ENCODE measurements at places on chromosomes 1 and 21. TPM values are rescaled to one million over a fixed set of nuclear protein-coding genes. Genes with fewer than 3 reads are reported as not detected.

The KIAA1614 gene
- total RNA-seq = 0.50 TPM

DNA sequence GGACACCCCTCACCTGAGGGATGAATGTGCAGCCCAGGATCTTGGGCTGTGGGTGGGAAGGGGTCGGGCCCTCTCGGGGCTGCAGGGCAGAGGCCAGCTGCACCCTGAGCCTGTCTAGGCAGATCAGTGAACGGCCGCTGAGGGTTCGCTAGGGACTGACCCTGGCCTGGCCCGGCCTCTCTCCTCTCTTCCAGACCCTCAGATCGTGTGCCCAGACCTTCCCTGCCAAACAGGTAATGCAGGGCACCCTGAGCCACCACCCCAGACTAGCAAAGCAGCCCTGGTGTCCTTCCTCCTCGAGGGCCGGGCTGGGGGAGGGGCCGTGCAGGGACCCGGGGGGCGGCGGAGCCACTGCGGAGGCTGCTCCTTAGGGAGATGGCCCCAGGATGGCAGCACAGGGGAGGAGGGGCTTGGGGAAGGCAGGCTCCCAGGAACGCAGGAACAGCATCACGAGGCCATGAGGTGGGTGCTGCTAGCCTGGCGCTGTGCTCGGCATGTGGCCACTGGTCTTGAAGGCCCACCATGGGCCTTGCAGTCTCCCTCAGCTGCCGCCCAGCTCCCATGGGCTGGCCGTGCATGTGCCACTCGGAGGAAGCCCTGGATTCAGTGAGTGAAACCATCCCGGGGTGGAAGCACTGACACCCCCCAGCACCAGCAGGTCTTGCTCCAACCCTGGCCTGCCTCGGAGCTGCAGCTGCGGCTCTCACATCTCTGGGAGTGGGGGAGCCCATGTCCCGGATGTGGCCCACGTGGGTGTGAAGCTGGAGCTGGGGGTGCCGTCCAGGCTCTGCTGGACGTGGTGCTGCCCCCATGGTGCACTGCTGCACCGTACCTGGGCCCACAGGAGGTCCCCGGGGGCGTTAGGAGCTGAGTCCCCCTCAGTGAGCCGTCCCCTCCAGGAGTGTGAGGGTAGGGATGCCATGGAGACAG lies 28.7 kb downstream of the COL6A2 start:
- DNase-seq = peak; percentile 34

- no peak for DNase-seq
Measured at GRCh38 chr21:17455028-17455353, 57.9 kb upstream of the CXADR start.

DNA sequence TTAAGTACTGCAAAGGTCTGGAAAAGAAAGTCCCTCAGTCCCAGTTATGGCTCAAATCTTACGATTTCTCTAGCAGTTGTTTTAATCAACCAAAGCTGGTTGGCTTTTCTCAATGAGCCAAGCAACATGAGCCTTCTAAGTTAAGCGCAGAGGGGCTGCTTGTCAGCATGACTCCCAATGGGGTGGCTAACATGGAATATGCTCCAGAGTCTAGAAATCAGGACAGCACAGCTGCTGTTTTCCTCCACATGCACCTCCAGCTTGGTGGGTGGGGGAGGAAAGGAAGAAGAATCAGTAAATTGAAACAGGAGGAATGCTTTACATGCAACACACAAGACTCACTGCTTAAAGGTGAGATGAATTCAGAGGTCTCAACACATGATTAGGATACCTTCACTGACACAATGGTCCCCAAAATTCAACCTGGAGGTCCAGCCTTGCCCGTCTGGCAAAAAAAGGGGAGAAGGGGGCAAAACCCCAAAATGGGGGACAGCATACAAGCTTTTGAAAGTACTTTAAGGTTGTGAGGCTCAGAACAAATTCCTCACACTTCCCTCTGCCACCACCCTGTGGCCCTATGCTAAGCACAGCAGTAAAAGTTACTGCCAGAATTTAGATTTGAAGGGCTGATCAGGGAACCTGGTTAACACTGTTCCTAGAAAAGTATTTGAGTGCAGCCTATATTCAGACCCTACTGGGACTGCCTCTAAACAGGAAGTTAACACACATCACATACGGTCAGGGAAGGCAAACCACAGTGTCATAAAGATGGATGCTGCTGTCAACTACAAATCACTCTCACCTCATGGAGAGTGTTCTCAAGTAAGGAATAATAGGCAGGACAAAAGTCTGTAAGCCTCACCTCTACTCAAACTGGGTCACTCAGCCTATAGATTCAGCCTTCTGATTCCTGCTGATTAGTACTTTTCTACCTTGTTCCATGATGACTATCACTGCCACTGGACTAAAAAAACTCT lies 2.6 kb downstream of the GATAD2B start:
- DNase-seq = no peak

- peak; percentile 57 for DNase-seq
Measured at GRCh38 chr1:11929849-11930248, 3.6 kb upstream of the KIAA2013 start.

GRCh38 chr1:179590671-179591070 lies 961 bp upstream of the TDRD5 start:
- no peak for DNase-seq

DNA sequence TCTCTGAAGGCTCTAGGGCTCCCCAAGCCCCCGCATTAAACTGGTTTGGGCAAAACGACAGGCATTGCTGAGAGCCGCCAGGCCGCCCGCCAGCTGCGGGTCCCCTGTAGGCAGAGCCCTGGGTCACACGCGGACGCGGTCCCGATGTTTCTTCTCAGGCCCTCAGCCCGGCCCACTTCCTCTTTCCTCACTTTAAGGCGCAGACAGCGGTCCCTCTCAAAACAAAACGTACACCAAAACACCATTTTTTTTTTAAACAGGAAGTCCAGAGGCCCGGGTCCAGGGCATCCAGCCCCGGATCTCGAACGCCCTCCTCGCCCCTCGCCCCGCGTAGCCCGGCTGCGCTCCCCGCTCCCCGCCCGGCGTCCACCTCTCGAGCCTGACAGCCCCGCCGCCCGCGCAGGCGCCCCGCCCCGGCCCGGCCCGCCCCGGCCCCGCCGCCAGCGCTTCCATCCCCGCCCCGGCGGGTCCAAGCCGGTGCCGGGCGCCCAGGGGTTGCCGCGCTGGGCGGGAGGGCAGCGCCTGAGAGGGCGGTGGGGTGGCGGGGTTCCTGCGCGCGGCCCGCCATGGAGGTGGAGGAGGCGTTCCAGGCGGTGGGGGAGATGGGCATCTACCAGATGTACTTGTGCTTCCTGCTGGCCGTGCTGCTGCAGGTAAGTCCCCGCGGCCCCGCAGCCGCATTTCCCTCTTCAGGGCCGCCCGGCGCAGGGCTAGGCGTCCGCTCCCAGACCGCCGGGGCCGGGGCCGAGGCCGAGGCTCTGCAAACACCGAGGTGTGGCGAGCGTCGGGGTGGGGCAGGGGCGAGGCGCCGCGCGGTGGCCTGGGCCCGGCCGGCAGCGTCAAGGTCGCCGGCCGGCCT lies at the start of gene SLC22A15:
Gene SLC22A15 (plus strand): TSS at position 452 of the 859 bp plus-strand sequence. CDS start 115 bp downstream, at position 567.
- DNase-seq = peak; percentile 64

The PROX1 gene
- total RNA-seq = 23.2 TPM

GRCh38 chr1:206468571-206468970 lies 1.7 kb upstream of the IKBKE start:
- no peak for DNase-seq

The KRTAP19-3 gene
- total RNA-seq = not detected

The PLPPR5 gene
- total RNA-seq = not detected

DNA sequence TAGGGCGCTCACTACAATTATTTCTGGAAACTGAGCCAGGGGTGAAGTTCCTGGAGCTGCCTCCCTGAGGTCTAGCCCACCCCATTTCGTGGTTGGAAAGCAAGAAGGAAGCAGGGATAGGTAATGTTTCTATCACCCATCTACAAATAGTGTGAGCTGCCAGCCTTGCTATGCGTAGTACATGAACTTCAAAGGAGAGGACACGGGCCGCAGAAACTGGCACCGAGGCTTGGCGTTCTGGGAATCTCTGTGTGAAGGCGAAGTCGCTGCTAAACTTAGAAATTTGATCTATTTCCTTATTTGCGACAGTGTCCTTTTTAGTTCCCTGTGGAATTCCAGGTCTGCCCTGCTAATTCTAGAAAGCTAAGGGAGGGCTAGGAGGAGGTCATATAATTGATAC lies 49.6 kb upstream of the NTPCR start:
- no peak for DNase-seq

The OR6N1 gene
- not detected for total RNA-seq

The RAVER2 gene
- total RNA-seq = 6.7 TPM

DNA sequence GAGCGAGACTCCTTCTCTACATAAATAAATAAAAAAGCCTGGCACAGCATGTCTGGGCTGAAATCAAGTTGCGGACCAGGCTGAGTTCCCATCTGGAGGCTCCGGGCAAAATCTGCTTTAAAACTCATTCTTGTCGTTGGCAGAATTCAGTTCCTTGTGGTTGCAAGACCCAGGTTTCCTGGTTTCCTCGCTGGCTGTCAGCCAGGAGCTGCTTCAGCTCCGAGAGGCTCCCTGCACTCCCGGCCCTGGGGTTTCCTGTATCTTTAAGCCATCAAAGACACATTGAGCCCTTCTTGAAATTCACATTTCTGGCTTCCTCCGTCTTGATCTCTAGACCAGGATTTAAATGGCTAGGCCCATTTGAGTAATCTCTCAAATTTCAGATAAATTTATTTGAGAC lies 20.6 kb upstream of the SCCPDH start:
- peak; percentile 27 for DNase-seq

DNA sequence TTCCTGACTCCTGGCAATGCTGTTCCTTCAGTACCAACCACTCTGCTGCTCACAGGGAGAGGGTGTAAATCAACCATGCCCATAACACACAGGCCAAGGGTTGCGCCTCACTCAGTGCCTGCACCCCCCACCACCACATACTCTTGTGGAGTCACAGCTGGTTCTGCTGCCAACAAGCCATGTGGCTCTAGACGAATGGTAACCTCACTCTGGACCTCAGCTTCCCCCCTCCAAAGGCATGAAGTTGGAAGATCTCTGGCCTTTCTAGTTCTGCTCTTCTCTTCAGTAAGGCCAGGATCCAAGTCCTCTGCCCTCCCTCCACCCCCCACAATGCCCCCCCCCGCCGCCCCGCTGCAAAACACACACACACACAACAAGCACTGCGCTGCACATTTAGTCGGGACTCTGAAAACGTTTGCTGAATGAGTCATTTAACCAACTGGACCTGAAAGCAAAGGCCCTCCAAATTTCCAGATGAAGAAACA lies 1.7 kb upstream of the GLIS1 start:
- no peak for DNase-seq

- no peak for DNase-seq
Measured at GRCh38 chr1:235060607-235061470, 67.8 kb downstream of the TOMM20 start.

DNA sequence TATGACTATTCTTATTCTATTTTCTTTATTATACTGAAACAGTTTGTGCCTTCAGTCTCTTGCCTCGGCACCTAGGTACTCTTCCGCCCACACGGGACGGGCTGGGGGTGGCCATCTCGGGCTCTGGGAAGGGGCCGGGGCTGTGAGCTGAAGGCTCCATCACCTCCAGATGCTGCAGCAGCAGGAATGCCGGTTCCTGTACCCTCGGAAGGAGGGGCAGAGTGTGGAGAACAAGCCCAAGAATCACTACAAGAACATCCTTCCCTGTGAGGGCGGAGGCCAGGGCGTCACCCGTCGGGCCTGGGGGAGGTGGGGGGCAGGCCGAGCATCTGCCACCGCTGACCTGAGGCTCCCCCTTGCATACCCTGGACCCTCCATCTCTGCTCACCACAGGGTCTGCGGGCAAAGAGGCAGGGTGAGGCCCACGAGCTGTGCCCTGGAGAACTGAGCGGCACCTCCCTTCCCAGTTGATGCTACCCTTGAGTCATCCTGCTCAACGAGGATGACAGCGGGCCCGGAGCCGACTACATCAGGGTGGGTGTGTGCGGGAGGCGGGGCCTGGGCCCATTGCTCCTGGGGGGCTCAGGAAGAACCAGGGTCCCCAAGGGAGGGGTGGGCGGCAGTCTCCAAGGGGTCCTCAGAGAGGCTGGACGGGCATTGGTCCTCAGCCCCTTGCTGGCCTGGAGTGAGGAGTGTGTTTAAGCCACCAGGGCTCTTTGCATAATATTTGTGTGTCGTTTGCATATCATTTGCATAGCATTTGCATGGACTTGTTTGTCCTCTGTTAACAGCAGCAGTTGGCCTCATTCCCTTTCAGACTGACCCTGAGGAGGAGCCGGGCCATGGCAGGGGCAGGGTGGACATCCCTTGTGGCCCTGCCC lies 7.5 kb downstream of the RNF223 start:
- no peak for DNase-seq

DNA sequence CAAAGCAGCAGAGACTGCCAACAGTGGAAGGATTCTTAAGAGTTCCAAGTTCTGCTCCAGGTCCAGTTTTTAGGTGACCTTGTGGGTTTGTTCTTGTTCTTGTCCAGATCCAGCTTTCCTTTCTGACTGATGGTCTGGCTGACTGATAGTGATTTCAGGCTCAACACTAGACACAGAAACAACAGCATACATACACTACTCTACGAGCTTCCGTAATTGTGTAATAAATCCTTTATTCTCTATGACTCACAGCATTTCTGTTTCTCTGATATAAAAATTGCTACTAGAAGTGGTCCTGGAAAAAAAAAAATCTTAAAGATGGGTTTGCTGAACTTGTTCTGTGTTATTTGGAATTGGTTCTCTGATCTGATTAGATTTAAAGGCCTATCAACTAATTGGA lies 62.2 kb upstream of the PTCH2 start:
- no peak for DNase-seq

The GPR52 gene
- total RNA-seq = 4.8 TPM

The TSTD1 gene
- 23.6 TPM for total RNA-seq

The COL9A2 gene
- total RNA-seq = 0.19 TPM

- DNase-seq = no peak
Measured at GRCh38 chr1:224168859-224169380, 14.1 kb upstream of the DEGS1 start.

- DNase-seq = no peak
Measured at GRCh38 chr1:5485968-5486696, 506.1 kb downstream of the NPHP4 start.

- DNase-seq = no peak
Measured at GRCh38 chr1:50989694-50990093, 19.6 kb downstream of the CDKN2C start.

The OR1C1 gene
- total RNA-seq = not detected

The RPAP2 gene
- 4.9 TPM for total RNA-seq

The CA6 gene
- total RNA-seq = not detected

The SPTA1 gene
- total RNA-seq = 0.08 TPM

The C1orf141 gene
- not detected for total RNA-seq

DNA sequence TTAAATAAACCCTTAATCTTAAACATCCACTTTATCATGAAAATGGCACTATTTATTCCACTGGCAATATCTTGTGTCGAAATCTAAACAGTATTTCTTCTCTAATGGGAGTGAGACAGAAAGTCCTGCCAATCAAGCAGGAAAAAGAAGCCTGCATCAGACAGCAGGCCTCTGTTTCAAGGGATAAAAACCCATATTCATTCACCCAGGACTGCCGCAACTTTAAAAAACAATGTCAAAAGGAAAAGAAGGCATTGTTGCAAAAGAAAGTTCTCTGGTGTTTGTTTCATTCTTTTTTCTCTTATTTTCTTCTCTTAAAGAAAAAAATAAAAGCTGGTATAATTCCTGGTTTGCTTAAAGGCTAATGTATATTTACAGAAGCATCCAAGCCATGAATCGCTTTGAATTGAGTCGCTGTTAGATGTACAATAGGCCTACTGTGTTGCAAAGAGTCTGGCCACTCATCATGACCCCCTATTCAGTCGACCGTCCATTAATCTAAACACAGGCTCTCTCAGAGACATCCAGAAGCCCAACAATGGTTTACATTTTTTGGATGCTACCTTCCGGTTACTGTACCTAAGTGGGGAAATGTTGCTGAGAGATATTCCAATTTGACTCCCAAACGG lies 48.7 kb upstream of the ZC3H11B start:
- DNase-seq = no peak

Measured in liver (tissue), 10 donors.